AG09309 (cell line): ENCODE measurements at places on chromosomes 4 and X.

GRCh38 chr4:124936427-124936826, 223.9 kb upstream of the ANKRD50 start:
- DNase-seq: no peak

- no peak for DNase-seq
Measured at GRCh38 chr4:184959309-184959708, 59.0 kb upstream of the HELT start.

GRCh38 chrX:115058276-115058675, 40.9 kb upstream of the IL13RA2 start:
- peak; percentile 87 for DNase-seq

GRCh38 chrX:108090491-108091263, 665 bp downstream of the PSMD10 start:
- peak; percentile 23 for DNase-seq

GRCh38 chr4:16461362-16461761, 235.1 kb upstream of the TAPT1 start:
- DNase-seq: no peak

- peak; percentile 46 for DNase-seq
Measured at GRCh38 chr4:137307806-137308205, 224.5 kb downstream of the PCDH18 start.

DNA sequence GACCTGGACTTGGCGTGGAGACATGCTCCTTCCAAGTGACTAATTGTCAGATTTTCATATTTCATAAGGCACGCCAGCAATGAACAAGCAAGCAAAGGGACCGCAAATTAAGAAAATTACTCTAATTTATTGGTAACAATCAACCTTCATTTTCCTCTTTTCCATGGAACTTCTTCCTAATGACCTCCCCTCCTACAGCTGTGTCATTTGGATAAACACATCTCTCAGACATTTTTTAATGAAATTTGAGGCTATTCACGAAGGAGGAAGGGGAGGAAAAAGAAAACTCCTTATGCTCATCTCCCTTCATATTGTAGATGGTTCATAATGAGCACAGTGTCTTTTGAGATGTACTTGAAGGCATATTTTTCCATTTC, 38.6 kb upstream of the TLR3 start:
- DNase-seq: no peak

GRCh38 chrX:133412246-133412645, 3.0 kb downstream of the GPC4 start:
- no peak for DNase-seq

- DNase-seq: no peak
Measured at GRCh38 chr4:41325901-41326300, 69.2 kb downstream of the UCHL1 start.

- no peak for DNase-seq
Measured at GRCh38 chr4:184596617-184597185, 52.5 kb downstream of the CASP3 start.

GRCh38 chr4:66178906-66179305, 508.6 kb upstream of the EPHA5 start:
- peak; percentile 61 for DNase-seq

- DNase-seq: peak; percentile 54
Measured at GRCh38 chr4:100949350-100949935, 397.9 kb downstream of the PPP3CA start.

DNA sequence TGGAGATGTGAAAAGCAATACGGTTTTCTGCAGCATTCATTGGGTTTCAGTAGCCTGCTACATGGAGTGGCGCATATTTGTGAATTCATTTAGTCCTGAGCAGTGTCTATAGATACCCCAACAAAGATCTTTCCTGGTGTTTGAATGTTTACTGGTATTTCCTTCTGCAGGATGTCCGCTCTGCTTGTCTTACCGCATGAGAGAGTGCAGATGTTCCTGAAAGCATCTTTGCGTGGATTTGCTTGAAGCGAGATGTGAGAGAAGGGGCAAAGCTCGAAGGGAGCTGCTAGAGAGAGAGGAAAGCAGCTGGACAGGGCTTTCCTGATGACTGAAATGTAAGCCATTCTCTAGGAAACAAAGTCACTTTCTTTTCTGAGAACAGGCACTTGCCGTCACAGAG, 40.9 kb upstream of the GYPA start:
- DNase-seq: no peak

GRCh38 chr4:41709844-41710481, 38.6 kb downstream of the PHOX2B start:
- peak; percentile 35 for DNase-seq

GRCh38 chr4:108529102-108529501, 91.3 kb upstream of the RPL34 start:
- no peak for DNase-seq
